ENCODE measurements at places on chromosomes 11 and 22.
A peak's percentile ranks its signal among the peaks of the same experiment; 100 is the strongest.

- peak; percentile 83 for DNase-seq
These were observed at the start of gene CAPN5 for GRCh38 chr11:77066229-77067042. TSS of gene CAPN5 (plus strand) at chr11:77066971. CDS start at chr11:77084887, 17,916 bp downstream.

DNA sequence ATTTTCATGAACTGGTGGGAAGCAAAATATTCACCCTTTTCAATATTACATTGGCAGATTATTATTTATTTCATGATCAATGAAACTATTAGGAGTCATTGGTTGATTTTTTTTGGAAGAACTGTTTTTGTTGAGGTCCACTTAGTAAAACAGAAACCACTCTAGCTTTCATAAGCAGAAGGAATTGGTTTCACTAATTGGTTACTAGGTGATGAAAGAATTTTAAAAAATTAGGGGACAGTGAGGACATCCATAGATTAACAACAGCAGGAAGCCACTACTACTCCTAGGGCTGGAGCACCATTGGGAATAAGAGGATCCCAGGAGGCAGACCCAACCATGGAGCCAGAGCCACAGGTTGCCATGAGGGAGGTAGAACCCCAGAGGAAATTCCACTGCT, 74.4 kb upstream of the KCNA4 start:
- no peak for DNase-seq

DNA sequence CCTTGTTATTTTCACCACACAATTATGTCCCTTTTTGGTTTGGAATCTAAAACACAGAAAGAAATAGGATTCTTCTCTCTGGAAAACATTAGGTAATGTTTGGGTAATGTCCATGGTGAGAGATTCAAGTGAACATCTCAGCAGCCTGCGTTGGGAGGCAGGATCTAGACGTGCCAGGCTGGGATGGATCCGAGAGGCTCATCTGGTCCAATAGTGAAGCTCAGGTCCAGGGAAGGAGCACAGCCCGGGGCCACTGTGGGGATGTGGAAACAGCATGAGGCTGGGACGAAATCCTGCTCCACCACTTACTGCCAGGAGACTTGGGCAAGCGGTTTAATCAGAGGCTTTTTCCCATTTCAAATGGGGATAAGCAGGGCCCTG, 109.9 kb downstream of the CSNK2A3 start:
- DNase-seq = no peak

GRCh38 chr22:19109198-19110063, 12.8 kb downstream of the DGCR2 start:
- peak; percentile 49 for DNase-seq

- no peak for DNase-seq
These were observed 396 bp downstream of the TEF start for GRCh38 chr22:41382098-41382578.

DNA sequence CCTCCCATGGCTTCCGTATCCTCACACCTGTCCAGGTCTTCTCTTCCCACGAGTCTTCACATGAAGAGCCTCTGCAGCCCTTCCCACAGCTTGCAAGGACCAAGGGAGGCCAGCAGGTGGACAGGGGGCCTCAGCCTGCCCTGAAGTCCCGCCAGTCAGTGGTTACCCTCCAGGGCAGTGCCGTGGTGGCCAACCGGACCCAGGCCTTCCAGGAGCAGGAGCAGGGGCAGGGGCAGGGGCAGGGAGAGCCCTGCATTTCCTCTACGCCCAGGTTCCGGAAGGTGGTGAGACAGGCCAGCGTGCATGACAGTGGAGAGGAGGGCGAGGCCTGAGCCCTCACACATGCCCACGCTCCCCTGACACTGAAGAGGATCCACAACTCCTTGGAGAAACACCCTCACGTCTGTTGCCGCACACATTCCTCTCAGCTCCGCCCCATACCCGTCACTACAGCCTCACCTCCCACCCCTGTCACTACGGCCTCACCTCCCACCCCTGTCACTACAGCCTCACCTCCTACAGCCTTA, 8.3 kb downstream of the SSH3 start:
- no peak for DNase-seq

GRCh38 chr11:64349025-64349387, 9.0 kb downstream of the CCDC88B start:
- no peak for DNase-seq

- DNase-seq = no peak
These were observed 23.7 kb downstream of the NCF4 start for GRCh38 chr22:36884349-36885158.

DNA sequence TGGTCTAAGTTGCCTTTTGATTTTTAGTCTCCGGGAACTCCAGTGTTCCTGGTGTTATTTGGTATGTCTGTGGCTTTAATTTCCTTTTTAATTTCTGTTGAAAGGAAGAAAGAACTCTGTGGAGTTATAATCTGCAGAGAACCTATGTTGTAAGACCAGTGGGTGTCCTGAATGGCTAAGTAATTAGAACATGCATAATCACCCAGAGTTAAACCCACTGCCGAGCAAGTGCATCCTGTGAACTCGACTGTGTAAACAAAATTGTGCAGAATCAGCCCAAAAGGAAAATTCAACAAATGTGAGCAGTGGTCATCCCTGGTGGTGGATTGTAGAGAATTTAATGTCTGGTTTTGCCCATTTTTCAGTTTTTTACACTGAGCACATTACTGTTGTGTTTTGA, 162.5 kb downstream of the COMMD9 start:
- no peak for DNase-seq

DNA sequence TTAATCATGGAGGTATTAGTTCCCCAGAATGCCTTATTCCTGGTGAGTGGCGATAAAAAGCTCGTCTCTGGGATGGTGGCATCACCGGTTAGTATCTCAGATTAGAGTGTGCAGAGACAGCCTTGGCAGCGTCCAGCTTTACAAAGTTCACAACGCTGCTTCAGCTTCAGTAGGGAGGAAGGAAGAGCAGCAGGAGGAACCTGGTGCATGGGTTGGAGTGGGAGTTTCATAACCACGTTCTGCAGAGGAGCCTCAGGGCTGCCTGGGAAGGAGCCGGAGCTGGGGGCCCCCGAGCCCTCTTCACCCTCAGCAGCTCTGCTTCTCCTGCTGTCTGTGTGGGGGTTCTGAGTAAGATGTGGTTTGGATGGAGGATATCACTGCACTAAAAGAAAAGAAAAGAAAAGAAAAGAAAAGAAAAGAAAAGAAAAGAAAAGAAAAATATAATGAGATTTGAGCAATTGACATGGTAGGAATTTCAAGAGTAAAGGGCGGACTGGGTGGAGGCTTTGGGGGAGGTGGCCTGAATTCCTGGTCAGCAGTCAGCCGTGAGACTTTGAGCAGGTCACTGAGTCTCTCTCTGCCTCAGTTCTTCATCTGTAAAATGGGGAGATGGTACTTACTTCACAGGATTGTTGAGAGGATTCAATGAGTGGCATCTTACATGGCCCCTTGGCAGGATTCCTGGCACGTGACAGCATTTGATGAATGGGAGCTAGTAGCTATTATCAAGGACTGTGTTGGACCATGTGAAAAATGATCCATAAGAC, 6.5 kb downstream of the ASPHD2 start:
- no peak for DNase-seq

DNA sequence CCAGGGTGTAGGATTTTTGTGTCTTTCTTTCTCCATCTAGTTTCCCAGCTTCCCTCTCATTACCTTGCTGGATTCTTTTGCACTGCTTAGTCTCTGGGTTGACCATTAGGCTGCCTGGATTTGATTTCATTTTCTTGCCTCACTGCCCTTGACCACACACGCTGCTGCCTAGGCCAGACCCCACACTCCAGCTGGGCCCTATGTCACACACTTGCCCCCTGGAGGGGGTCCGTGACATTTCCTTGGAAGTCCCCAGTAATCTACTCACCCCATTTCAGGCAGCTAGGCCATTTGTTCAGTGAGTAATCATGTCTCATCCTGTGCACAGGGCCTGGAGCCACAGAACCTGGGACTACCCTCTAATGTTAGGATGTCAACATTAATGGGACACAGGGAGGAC, 81.9 kb upstream of the SPON1 start:
- DNase-seq = no peak

DNA sequence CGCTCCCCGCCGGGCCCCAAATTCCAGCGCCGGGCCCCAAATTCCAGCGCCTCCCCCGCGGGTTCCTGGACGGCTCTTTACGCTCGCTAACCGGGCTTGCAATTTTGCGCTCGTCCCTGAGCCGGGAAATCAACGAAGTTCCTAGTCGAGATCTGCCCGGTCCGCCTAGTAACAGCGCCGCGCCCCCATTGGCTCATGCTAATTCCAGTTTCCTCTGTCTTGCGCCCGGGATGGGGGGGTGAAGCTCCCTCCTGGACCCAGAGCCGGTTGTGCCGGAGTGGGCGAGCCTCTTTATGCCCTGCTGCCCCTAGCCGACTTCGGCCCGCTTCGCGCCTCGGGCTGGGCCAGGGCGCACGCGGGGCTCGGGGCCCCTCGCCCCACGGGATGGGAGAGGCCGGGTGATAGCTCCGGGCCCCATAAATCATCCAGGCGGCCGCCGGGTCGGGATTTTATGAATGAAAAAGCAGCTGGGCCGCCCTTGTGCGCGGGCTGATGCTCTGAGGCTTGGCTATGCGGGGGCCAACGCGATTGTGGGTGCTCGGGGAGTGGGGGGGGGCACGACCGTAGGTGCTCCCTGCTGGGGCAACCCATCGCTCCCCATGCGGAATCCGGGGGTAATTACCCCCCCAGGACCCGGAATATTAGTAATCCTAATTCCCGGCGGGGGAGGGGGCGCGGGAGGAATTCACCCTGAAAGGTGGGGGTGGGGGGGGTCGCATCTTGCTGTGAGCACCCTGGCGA, 1.8 kb upstream of the CCND1 start:
- DNase-seq = peak; percentile 91

GRCh38 chr11:114746013-114746412, 67.7 kb downstream of the NXPE2 start:
- DNase-seq = no peak

- no peak for DNase-seq
These were observed 12.6 kb downstream of the INSC start for GRCh38 chr11:15127341-15127740.

DNA sequence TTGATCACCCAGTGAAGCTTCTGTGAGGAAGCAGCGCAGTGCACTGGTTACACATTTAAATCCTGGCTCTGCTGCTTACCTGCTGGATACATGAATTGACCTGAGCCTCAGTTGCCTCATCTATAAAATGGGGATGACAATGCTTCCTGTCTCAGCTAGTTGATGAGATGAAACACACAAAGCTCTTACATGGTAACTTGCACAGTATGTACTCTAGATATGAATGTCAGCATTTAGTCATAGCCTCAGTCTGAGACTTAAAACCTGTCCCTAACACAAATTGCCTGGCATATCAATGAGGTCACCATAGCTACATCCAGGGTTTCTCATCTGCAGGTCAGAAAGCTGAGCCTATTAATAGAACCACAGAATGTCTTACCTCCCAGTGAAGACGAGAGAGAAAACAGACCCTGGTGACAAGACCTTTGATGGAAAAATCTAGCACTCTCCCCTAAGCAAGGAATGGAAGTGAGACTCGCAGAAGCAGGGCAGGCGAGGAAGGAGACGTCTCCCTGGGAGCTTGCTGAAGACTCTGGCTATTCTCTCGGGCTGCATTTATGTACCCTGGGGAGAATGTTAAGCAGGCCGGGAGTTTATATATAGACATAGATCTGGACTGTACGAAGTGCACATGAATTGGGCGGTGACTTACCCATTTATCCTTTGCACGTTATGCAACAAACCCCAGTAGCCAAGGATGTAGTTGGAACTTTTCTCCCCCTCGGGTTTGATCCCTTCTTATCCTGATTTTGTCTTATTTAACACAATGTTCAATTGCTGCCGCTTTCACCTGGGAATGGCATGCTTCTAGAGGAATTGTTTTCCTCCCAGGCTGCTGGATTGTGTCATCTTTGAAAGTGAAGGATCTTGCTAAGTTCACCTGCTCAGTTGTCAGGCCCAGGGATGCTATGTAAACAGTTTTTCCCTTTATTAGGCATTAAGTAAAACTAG, 18.0 kb downstream of the SDHAF2 start:
- DNase-seq = no peak

- DNase-seq = no peak
These were observed 8.7 kb upstream of the SMIM35 start for GRCh38 chr11:118095493-118095892.

- DNase-seq = no peak
These were observed 11.6 kb downstream of the DDX17 start for GRCh38 chr22:38494498-38494897.

GRCh38 chr11:79156031-79156430, 284.8 kb downstream of the TENM4 start:
- DNase-seq = no peak

- DNase-seq = no peak
These were observed 48.4 kb downstream of the DDX10 start for GRCh38 chr11:108713076-108713790.

- no peak for DNase-seq
These were observed 101.9 kb upstream of the VPREB1 start for GRCh38 chr22:22142661-22143060.

- no peak for DNase-seq
These were observed 554.6 kb upstream of the ANO3 start for GRCh38 chr11:25777343-25777742.

DNA sequence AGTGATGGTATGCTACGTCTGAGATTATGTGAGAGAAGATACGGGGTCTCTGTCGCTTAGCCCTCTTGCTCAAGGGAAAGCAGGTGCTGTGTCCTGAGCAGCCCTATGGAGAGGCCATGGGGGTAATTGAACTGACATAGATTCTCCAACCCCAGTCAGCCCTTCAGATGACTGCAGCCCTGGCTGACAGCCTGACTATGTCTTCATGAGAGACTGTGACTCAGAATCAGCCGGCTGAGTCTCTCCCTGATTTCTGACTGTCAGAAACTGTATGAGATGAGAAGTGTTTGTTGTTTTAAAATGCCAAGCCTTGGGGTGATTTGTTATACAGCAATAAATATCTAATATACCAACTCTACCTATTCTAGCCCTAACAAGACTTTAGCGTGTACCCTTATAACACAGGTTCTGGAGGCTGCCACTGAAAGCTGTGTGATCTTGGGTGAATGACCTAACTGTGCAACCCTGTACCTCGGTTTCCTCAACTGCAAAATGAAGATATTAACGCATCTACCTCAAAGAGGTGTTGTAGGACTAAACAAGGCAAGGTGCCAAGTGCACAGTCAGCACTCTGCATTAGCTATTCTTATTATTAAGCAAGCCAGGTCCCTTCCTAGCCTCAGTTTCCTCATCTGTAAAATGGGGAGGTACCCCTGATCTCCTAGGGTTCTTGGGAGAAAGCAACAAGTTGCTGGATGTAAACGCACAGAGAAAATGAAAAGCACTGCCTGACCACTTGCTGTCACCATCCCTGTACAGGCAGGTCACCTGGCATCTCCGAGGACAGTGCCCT, 24.9 kb downstream of the SLC43A1 start:
- DNase-seq = no peak

GRCh38 chr22:18068381-18068988, 9.3 kb upstream of the PEX26 start:
- DNase-seq = no peak

- no peak for DNase-seq
These were observed 504.3 kb downstream of the FAM181B start for GRCh38 chr11:82229341-82229740.

DNA sequence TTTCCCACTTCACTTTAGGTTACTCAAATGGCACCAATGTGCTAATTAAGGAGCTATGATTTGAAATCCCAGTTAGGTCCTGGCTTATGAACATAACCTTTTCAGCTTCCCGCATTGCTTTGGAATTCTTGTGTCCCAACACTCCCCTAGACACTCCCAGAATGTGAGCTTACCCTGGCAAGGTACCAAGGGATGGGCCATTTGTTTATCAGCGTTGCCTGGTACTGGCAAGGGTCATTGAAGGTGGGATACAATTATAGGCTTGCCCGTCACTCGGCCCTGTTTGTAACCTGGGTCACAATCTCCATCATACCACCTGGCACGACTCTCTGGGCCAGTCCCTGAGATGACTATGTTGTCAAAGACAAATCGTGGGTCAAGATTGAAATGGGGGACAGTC, 5.4 kb downstream of the CSRP3 start:
- DNase-seq = no peak

GRCh38 chr11:12271241-12271640, 106.1 kb upstream of the PARVA start:
- DNase-seq = no peak
